ENCODE measurements at places on chromosomes 7 and 10.

DNA sequence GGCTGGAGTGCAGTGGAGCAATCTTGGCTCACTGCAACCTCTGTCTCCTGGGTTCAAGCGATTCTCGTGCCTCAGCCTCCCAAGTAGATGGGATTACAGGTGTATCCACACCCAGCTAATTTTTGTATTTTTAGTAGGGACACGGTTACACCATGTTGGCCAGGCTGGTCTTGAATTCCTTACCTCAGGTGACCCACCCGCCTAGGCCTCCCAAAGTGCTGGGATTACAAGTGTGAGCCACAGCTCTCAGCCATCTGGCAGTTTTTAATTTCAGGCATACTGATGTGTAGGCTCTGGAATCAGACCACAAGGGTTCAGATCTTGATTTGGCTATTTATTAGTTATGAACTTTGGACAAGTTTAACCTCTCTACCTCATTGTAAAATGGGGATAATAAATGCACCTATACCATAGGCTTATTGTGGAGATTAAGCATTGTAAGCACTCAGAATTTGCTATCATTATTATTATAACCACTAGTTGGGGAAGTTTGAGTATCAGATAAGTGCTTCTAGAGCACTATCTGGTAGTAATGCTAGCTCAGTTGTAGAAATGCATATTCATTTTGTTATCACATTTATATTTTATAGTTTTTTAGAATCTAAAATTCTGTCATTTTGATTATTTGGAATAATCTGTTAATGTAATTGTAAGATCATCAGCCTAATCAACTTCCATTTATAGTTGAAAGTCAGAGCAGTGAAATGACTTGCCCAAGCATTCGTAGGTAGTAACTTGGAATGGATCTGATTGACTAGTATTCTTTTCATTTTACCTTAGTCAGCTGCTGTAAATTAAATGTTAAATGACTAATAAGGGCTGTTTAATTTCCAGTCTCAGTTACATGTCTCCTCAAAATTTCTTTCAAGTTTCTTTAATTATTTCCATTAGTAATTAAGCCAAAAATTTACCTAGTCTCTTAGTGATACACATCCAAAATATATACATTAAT, 22.5 kb downstream of the KMT2E start:
- no peak for DNase-seq
- peaks cover 18% of the 10 kb centered on the region for H3K36me3 ChIP-seq
- no peaks in the 10 kb centered on the region for H3K4me1 ChIP-seq
- no peaks in the 10 kb centered on the region for H3K27me3 ChIP-seq
- H3K27ac ChIP-seq, result no peak overlapping the region
- H3K4me3 ChIP-seq, result no peak overlapping the region

DNA sequence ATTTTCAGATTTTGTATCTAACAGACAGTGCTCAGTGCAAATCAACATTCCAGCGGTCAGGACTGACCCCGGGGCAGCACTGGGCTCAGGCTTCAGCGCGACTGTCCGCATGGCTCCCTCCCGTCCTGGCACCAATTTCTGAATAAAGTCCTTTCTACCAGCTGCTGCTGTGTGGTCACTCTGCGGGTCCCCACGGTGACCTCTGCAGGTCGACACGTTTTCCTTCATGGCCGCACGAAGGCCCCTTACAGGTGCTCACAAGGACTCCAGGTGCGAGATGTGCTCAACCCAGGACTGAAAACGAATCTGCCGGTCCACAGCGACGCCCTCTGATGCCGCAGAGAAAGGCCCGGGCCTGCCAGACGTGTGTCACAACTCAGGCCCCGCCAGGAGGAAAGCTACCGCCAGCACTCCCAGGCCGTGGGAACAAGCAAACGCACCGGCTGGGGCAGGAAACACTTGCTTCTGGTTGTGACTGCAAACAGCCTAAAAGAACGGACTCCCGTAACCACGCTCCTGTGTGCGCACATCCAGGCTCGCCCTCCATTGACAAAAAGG, 3.7 kb upstream of the UTF1 start:
- H3K36me3 ChIP-seq, result no peaks in the 10 kb centered on the region
- no peak overlapping the region for H3K27ac ChIP-seq
- H3K4me1 ChIP-seq, result peaks cover 17% of the 10 kb centered on the region
- no peak for DNase-seq
- H3K4me3 ChIP-seq, result no peak overlapping the region

DNA sequence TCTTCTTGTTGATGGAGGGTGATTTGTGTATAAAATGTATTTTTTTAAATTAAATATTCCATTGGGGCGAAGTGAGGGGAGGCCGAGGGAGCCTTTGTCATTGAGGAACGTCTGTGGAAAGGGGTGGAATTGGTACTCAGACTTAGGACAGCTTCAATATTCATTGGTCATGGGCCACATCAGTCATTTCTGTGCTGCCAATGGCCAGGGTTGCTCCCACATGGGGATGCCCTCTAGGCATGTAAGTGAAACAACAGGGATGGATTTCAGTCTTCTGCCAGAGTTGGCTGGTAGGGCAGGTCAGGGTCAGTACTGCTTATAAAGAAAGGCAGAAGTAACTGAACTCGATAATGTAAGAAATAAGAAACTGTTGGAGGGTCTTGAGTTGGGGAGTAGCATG, 47.2 kb downstream of the NEURL1 start:
- no peak overlapping the region for H3K27ac ChIP-seq
- H3K27me3 ChIP-seq, result no peaks in the 10 kb centered on the region
- no peak for DNase-seq
- no peak overlapping the region for H3K4me3 ChIP-seq
- H3K36me3 ChIP-seq, result no peaks in the 10 kb centered on the region

DNA sequence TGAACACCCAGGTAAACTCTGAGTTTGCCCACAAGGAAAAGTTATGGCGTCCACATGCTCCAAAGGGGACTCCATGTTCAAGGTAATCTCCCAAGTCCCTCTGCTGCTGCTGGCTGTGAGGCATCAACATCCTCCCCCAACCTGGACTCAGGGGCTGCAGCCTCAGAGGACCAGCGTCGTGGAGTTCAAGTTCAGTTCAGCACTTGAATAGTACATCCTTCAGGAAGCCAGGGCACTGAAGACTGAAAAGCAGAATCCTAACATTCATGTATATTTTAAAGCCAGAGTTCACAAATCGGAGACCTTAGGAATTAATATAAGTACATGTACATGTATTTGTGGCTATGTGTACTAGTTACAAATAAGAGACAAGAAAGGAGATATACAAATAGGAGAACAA, 90.4 kb downstream of the PTPRE start:
- H3K27me3 ChIP-seq, result no peaks in the 10 kb centered on the region
- H3K4me1 ChIP-seq, result no peaks in the 10 kb centered on the region
- no peak for DNase-seq
- no peaks in the 10 kb centered on the region for H3K36me3 ChIP-seq
- H3K27ac ChIP-seq, result no peak overlapping the region
